ENCODE measurements at places on chromosomes 1 and 21.

GRCh38 chr1:19229229-19229628 lies 19.2 kb upstream of the UBR4 start:
- DNase-seq: no peak

DNA sequence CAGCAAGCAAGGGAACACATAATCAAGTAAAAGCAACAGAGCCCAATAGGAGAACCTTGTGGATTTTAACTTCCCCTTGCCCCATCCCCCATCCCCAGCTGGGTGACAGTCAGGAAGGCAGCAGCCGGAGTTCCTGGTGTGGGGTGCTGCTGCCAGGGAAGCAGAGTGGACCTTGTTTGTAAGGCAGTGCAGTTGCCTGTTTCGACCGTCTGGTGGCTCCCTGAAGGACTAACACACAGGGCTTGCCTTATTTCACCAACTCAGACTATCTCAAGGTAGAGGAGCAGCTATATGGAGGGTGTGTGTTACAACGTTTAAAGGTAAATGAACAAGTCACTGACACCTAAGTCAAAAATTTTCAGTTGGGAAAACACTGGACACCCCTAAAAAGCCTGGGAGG lies 6.6 kb downstream of the KRTAP10-8 start:
- no peak for DNase-seq

- no peak for DNase-seq
These were observed 15.2 kb downstream of the SLC27A3 start for GRCh38 chr1:153790313-153790965.

DNA sequence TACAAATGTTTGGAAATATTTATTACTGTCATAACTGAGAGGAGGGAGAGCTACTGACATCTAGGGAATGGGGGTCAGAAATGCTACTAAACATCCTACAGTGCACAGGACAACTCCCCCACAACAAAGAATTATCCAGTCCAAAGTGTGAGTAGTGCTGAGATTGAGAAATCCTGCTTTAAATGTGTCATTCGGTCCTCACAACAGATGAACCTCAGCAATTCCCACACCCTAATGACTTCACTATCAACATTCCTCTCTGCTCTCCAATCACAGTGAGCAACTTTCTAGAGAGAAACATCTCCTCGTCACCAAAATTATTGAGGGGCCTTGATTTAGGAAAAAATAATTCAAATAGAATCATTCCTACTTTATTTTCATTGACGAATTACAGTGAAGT lies 18.0 kb downstream of the OMA1 start:
- no peak for DNase-seq

- no peak for DNase-seq
These were observed 179.2 kb downstream of the ATG4C start for GRCh38 chr1:62962901-62963776.

DNA sequence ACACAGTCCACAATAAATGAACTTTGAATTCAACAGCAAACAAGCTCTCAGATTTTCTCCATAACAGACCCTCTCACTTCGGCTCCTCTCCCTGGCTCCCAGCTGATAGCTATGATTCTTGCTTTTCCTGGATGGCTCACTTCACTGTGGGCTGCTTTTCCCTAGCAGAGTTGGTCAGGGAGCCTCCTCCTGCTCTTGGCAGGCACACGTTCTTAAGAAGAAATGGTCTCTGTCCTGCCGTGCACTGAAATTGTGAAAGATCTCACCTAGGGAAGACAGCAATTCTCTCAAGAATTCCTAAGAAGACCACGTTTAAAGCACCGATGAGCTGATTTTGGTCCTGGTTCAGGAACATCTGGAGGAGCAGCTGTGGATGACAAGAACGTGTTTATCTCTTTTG lies 148.5 kb upstream of the KCNK2 start:
- DNase-seq: no peak

GRCh38 chr1:164443166-164443565 lies 115.8 kb upstream of the PBX1 start:
- DNase-seq: no peak

GRCh38 chr1:172746091-172746949 lies 87.4 kb downstream of the FASLG start:
- peak; percentile 21 for DNase-seq

GRCh38 chr1:198449261-198449660 lies 91.2 kb downstream of the ATP6V1G3 start:
- no peak for DNase-seq

- DNase-seq: no peak
These were observed 10.3 kb downstream of the SDC3 start for GRCh38 chr1:30898031-30898815.

GRCh38 chr1:66791621-66792610 lies 9.2 kb downstream of the INSL5 start:
- no peak for DNase-seq
